NCI-H526 (cell line): ENCODE measurements at places on chromosomes 13 and 19.
A peak's percentile ranks its signal among the peaks of the same experiment; 100 is the strongest.

DNA sequence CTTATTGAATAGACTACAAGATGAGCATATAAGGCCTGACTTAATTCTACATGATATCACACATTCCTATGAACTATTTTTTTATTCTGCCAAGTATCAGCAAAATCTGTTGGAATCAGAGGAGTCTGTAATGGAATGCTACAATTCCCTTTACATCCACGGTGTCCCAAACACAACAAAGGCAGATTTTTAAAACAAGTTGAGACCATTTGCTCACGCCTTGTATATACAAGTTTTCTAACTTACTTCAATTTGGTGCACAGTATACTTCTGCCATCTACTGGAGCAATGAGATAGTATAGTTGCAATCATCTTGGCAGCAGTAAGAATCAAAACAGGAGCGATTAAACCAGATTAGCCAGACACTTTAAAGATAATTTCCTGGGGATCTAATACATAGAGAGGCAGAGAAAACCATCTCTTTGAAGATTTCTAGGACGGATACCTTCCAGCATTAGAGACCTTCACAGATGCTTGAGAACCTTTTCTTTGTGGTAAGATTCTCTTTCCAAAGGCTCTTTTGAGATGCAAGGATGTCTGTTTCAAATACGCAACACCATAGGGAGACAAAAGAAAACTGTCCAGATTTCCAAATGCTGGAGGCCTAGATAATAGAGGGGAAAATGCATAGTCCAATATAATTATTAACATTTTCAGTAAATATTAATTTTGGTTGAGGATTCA is 302.0 kb upstream of the MIR17HG start:
- peak; percentile 51 for DNase-seq

- DNase-seq = no peak
Observed at GRCh38 chr19:46616631-46617322, 8.1 kb downstream of the PTGIR start.

- no peak for DNase-seq
Observed at GRCh38 chr19:9782338-9782737, 13.8 kb upstream of the ZNF846 start.

DNA sequence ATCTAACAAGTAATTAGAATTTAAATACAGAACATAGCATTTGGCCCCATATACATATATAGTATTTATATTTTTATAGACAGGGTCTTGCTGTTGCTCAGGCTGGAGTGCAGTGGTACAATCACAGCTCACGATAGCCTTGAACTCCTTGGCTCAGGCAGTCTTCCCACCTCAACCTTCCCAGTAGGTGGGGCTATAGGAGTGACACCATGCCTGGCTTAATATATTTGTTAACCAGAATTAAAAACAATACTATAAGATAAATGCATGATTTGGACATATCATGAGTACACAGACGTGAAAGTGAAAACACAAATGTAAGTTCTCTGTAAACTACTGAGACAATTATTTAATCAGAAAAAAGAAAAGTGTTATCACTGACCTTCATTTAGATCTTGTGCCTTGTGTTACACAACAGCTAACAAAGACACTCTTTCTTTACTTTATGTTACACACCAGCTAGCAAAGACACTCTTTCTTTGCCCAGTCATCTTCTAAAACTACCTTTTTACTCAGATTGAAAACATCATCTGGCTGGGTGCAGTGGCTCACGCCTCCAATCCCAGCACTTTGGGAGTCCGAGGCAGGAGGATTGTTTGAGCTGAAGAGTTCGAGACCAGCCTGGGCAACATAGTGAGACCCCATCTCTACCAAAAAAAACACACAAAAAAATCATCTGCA is 22.6 kb downstream of the CARS2 start:
- peak; percentile 43 for DNase-seq

GRCh38 chr13:79429309-79429708 is 23.3 kb upstream of the RBM26 start:
- no peak for DNase-seq

- DNase-seq = no peak
Observed at GRCh38 chr13:78659450-78659730, 435 bp upstream of the OBI1 start.

DNA sequence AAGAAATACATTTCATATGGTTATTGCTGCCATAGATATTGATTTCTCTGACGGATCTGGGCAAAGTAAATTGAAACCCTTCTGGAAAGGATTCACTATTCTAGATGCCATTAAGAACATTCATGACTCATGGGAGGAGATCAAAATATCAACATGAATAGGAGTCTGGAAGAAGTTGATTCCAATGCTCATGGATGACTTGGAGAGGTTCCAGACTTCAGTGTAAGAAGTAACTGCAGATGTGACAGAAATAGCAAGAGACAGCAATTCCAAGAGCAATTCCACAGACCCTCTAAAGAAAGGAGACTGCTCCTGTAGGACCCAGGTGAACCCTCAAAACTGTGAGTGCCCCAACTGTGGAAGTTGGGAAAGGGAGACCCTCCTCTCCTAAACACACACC is 30.9 kb upstream of the KCTD12 start:
- no peak for DNase-seq

DNA sequence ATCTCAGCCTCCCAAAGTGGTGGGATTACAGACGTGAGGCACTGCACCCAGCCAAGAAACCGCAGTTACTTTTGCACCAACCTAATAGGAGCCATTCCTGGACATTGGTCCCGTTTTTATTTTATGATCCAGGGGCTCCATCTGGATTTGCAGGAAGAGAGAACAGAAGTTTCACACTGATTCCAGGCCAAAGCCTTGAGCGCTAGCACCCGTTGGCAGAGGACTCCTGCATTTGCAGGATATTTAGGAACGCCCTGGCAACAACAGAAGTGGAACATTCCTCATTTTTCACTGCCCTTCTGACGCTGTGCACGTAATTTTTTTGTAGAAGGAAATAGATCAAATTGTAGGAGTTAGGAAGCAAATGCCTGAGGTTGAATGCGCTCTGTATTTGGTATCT is 11.7 kb upstream of the SULT2A1 start:
- no peak for DNase-seq

- DNase-seq = no peak
Observed at GRCh38 chr19:52391135-52391534, 6.5 kb upstream of the ZNF528 start.

GRCh38 chr19:47099576-47100050 is 14.0 kb downstream of the ZC3H4 start:
- DNase-seq = no peak

- DNase-seq = no peak
Observed at GRCh38 chr13:79386125-79386826, 19.8 kb downstream of the RBM26 start.

DNA sequence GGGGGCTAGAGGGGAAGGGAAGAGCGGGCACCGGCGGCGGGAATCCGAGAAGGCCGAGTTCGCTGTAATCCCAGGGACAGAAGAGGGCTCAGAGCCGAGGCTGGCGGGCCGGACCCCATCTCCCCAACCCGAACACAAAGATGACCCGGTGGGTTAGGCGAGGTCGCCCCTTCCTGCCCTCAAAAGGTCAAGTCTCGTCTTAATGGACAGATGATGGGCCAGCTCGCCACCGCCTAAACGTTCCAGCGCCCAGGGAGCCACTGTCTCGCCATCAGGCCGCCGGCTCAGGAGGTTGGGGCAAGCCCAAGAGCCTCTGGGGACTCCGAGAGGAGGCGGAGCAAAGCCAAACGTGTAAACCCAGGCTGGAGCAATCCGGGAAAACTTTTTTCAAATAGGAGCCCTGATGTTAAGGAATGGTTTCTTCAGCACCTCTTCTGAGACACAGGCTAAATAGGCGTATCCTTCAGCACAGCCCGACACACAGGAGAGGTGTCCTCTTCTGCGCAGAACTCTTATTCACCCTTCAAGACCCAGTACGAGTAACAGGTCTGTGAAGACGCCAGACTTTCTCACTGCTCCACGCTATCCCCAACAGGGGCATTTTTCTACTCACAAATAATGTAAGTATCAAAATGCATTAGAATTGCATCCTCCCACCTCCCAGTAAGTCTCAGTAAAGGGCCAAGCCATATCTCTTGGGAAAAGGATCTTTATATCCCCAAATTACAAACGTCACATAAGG is 6.3 kb upstream of the POU4F1 start:
- DNase-seq = peak; percentile 32

DNA sequence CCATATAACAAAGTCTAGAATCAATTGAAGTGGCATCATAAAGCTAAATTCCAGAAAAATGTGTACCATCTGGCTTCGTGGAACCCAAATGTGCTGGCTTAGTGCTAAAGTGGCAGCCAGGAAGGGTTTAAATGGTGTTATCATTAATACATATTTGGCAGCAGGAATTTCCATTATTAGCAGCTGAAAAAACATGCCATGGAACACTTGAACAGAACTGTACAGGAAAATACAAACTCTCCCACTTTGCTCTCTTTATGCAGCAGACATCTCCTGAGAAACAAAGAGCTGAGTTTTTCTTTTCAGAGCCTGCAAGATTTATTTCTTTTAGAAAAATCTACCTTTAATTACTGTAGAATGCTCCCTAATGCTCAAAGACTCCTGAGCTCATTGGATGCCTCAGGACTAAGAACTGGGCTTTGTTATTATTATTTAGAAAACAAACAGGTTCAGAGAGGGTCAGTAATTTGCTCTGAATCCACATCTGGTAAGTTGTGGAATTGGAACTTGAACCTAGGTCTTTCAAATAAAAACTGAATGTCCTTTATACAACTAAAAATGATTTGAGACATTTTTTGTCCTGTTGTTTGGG is 179.0 kb downstream of the LACC1 start:
- DNase-seq = no peak

GRCh38 chr19:6886277-6886897 is 992 bp upstream of the ADGRE1 start:
- DNase-seq = no peak

DNA sequence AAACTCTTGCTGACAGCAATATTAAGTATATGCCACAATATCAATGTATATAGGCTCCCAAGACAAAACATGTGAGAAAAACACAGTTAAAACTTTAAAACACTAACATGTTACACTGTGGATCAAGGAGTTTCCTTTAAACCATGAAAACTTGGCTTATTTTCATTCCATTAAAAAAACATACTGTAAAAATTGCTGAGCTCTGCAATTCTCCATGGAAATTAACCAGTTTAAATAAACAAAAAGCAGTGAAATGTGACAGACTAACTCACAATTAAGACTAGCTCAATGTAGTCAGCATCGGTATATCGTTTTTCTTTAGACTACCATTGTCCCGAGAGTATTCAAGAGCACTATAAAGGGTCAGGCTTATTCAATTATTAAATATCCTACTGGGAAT is 930.5 kb upstream of the SLITRK1 start:
- DNase-seq = peak; percentile 22

DNA sequence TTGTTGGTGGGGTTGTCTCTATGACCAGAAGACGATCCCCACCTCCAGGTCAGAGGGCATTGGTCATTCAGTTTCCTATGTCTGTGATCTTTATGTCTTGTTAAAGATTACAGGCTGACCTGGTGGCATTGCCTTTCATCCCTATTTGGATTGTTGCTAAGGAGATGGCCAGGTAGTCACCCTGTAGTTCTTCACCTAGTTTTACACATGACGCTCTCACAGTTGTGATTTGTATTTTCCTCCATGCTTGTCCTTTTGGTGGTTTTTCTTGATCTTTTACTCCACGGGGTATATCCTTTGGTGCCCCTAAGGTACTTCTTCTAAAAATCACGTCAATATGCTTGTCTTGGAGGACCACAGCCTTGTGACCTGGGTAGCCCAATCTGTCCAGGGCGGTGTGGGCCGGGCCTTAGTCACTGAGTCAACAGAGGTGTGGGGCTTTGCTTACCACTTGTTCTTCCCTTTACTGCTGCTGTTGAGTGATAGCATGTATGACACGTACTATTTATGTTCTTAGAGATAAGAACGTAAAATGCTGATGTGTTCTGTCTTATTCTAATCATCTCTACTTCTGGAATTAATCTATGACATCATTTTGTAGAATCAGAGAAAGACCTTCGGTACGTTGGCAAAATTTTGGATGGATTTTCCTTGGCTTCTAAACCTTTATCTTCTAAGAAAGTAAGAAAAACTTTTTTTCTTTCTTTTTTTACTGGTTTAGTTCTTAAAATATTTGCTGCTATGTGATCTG is 20.1 kb downstream of the GPATCH1 start:
- no peak for DNase-seq
